NCI-H1694 treated with DMSO at 0.1 percent for 48 hours (cell line): ENCODE measurements at places on chromosomes 3 and 15.

GRCh38 chr3:122415104-122415744 is 638 bp downstream of the WDR5B start:
- DNase-seq, result no peak

DNA sequence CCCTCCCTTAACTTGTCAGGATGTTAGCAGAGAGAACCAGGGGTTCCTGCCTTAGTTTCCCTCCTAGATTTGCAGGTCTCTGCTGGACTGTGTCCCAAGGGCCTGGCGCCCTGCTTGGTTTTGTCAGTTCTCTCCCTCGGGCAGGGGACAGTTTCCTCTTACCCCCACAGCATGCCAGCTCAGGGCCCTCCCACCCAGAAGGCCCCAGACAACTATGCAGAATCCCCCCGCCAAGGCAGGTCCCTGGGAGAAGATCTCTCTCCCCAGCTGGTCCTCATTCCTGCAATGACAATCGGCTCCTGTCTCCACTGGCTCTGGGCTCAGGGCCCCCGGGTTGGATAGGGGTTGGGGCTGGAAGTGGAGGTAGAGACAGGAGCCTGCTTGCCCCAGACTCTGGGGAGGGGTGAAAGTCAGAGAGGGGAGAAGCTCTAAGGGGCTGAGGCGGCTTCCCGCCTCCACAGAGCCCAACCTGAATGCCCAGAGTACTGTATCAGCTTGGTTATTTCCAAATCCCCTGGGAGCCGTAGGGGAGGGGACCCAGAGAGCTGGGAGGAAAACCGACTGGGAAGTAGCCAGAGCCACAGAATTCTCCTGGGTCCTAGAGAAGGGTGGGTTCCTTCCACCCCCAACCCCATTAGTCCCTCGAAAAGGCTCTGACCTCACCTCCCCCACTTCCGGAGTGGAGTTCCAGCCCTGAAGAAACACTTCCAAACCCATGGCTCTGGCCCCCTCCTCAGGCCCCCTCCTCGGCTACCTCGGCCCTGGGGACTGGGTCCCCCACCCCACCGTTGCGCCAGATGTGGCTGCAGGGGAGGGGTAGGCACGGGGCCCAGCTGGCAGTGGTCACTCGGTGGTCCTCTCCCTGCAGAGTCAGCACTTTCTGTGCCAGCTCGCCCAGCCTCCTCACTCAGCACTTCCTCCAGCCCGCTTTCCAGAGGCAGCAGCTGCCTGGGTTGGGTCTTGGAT is 3.8 kb upstream of the LOXL1 start:
- peak; percentile 26 for DNase-seq

GRCh38 chr3:72574144-72574543 is 274.1 kb downstream of the SHQ1 start:
- DNase-seq, result no peak

DNA sequence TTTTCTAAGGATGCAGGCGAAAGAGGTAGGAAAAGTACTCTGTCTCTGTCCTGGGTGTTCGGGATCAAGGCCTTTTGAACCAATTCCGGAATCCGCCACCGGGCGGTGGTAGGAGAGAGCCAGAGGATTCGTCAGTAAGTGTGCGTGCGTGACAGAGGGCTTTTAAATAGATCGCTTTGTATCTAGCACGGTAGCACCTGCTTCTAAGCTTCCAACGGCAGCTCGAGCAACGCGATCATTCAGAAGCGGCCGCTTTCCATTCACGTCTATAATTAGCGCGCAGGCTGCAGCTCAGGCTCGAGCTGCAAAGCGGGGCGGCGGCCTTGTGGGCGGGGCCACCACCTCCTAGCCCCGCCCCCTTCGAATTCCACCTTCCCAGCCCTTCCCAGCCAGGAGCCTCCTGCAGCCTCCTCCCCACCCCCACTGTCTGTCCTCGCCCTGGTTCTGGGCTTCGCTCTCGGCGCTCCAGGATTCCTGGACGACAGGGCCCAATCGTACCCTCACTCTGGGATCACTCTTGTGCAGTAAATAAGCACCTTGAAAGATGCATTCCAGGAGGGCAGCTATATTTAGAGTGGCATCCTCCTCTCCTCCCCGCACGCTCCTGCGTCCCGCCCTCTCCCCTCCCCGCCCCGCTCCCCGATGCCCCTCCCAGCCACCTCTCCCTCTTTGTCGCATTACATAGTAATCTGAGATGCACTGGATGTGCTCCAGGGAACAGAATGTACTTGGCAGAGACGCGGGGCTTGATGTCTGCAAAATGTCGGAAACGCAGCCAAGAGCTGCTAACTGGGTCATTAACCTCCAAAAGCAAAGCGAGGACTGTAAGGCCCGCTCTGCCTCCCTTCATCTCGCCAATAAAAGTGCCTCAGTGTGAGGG is 224.1 kb upstream of the TPRG1 start:
- DNase-seq, result peak; percentile 97

- no peak for DNase-seq
These were observed 379.5 kb upstream of the ATP10A start for GRCh38 chr15:26242565-26243071.

DNA sequence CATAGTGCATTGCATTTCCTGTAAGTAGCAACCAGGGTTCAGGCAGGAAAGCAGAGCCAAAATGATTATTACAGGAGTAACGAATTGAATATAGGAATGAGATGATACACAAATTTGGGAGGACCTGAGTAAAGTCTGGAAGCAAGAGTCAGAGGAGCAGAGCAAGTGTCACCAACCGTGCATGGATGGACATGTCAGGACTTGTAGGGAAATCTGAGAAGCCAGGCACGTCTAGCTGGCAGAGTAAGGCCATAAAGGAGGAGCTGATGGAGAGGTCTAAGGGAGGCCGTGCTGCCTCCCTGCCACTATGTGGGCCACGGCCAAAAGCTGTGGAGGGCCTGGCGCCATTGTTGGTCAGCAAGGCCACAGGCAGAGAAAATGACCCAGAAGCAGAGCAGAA is 22.4 kb downstream of the GJD2 start:
- no peak for DNase-seq

GRCh38 chr15:99409097-99409473 is 156.7 kb upstream of the MEF2A start:
- peak; percentile 67 for DNase-seq

GRCh38 chr3:179962629-179963387 is 73.9 kb downstream of the PEX5L start:
- DNase-seq, result no peak

- DNase-seq, result peak; percentile 38
These were observed 234.8 kb upstream of the NR2E3 start for GRCh38 chr15:71575474-71576045.

- no peak for DNase-seq
These were observed 58.3 kb upstream of the SLC6A11 start for GRCh38 chr3:10757821-10758130.

- no peak for DNase-seq
These were observed 3.8 kb upstream of the KCNMB2 start for GRCh38 chr3:178532476-178532875.

GRCh38 chr15:35596285-35596684 is 50.3 kb upstream of the DPH6 start:
- no peak for DNase-seq

GRCh38 chr3:19146685-19147650 is 1.3 kb upstream of the KCNH8 start:
- DNase-seq, result peak; percentile 48

DNA sequence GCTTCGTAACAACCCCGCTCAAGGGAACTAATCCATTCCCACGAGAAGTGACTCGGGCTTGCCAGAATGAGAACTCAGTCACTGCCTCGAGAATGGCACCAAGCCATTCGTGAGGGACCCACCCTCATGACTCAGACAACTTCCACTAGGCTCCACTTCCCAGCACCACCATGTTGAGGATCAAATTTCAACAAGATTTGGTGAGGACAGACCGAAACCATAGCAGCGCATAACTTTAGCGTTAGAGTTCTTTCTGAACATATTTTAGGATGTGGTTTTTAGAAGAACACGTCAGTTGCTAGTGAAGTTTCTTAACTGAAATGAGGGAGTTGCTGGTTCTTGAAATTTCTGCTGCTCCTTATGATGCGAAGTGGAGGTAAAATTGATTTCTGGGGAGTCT is 13.5 kb downstream of the PTPRG start:
- DNase-seq, result no peak

GRCh38 chr3:172476347-172476746 is 28.1 kb upstream of the GHSR start:
- no peak for DNase-seq

DNA sequence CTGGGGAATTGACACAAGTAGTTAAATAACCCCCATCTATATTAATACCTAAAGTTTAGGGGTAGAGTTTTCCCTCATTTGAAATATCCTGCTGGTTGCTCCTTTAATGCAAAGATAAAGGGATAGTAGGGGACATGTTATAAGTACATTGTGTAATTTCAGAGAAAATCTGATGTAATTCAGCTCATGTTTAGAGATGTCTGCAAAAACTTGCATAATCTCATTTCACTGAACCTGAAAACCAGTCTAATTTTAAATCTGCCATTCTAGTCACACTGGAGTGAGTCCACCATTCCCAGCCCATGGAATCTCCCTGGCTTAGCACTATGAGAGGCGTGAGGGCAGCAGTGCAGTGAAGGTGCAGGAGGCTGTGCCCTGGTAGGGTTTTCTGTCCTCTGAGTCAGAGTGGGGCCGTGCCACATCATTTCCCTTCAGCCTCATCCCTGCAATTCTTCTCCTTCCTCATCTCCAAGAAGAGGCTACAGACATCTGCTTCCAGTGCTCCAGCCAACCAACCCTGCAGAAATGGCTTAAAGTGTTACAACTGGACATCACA is 246.3 kb upstream of the UMPS start:
- no peak for DNase-seq

- DNase-seq, result no peak
These were observed 25.5 kb upstream of the APOD start for GRCh38 chr3:195609229-195609628.

DNA sequence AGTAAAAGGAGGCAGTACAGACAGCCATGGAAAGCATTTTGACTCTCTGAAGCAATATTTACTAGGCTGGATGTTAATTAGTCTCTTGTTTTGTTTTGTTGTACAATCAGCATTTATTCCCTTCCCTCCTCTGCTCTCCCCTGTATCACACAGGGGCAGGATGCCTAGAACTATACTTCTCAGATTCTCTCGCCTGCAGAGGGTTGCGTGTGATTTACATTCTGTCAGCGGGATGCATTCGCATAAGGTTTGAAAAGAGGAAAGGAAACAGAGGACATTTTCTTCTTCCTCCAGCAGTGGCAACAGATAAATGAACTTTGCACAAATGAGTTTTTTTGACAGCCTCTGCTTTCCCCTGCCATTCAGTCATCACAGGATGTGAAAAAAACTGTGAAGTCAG is 188.3 kb downstream of the RSL24D1 start:
- DNase-seq, result no peak

DNA sequence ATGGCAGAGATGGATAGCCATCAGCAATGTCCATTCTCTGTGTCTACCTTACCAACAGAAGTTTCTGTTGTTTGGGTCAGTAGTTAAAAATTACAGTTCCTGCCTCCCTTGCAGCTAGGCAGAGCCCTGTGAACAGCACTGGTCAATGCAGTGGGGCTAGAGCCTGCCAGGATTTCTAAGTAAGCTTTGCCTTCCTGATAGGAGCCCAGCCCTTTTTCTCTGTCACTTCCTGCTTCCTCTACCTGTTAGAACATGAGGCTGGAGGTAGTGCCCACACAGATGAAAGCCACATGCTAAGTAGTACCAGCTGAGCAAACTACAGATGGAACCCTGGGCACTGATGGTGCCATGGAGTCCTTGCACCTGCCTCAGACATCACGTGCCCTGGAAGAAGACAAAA is 45.0 kb downstream of the MGLL start:
- no peak for DNase-seq

- no peak for DNase-seq
These were observed 187.8 kb upstream of the TTC14 start for GRCh38 chr3:180414157-180414556.

DNA sequence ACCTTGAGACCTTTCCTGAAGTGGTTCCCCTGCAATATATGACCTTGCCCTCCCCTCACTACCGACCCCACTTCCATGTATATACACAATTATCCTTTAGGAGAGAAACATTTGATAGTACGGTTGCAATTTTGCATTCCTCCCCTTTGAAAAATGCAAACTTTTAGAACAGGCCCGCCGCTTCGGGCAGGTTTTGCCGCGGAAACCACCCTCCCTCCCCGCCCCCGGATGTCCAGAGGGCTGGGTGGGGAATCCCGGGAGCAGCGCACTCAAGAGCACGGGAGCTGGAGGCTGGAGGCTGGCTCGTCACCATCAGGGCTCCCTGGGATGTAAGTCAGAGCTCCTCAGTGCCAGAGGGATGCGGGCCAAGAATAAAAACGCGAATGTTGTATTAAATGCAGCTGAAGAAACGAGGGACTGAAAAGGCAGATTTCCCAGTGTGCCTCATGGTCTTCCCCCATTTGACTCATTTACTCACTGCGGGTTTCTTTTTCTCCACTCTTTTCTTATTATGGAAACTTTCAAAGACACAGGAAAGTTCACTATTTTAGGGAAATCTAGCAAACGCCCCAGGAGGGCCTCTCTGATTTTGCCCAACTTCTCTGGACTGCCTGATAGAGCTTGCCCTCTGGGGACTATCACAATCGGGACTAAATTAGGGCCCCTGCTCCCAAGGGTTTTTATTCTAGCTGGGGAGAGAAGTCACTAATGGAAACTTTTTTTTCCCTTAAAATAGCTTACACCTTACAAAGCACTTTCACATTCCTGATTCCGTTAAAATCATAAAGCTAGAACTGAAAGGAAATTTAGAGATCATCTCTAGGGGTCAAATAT is 2.9 kb upstream of the USP3 start:
- no peak for DNase-seq

GRCh38 chr3:148756311-148756710 is 58.6 kb downstream of the AGTR1 start:
- DNase-seq, result no peak

DNA sequence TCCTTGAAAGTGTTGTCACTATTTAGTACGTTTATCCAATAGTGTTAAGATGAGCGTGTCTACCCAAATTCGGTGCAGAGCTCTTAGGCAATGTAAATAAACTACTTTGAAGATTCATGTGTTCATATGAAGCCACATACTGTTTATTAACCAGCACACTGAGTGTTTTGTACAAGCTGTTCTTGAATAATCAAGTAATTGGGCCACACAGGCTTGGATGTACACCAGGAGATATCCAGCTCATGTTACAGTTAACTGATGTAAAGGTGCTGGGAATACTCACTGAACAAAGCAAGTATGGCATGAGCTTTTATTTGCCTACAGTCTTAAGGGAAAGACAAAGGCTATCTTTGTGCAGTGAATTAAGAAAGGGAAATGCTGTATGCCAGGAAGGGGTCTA is 632 bp upstream of the DHX36 start:
- DNase-seq, result no peak

DNA sequence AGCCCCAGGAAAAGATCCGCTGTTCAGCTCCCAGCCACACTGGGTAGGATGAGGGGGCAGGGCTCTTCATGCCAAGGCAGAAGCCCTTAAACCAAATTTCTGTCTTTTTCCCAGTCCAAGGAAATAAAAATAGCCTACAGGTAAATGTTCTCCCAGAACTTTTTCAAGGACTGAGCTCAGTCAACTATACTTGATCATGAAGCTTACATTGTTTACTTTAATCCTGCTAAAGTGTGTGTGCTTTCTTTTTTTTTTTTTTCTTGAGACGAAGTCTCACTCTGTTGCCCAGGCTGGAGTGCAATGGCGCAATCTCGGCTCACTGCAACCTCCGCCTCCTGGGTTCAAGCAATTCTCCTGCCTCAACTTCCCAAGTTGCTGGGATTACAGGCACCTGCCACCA is 17.9 kb downstream of the CLDN18 start:
- DNase-seq, result no peak

GRCh38 chr3:186151077-186151971 is 42.4 kb upstream of the ETV5 start:
- no peak for DNase-seq
